ENCODE measurements at places on chromosomes 6 and 20. TPM values are rescaled to one million over a fixed set of nuclear protein-coding genes. Genes with fewer than 3 reads are reported as not detected.

GRCh38 chr6:15575357-15576033, 87.3 kb downstream of the DTNBP1 start:
- no peak for DNase-seq

The TBXT gene
- not detected for total RNA-seq

DNA sequence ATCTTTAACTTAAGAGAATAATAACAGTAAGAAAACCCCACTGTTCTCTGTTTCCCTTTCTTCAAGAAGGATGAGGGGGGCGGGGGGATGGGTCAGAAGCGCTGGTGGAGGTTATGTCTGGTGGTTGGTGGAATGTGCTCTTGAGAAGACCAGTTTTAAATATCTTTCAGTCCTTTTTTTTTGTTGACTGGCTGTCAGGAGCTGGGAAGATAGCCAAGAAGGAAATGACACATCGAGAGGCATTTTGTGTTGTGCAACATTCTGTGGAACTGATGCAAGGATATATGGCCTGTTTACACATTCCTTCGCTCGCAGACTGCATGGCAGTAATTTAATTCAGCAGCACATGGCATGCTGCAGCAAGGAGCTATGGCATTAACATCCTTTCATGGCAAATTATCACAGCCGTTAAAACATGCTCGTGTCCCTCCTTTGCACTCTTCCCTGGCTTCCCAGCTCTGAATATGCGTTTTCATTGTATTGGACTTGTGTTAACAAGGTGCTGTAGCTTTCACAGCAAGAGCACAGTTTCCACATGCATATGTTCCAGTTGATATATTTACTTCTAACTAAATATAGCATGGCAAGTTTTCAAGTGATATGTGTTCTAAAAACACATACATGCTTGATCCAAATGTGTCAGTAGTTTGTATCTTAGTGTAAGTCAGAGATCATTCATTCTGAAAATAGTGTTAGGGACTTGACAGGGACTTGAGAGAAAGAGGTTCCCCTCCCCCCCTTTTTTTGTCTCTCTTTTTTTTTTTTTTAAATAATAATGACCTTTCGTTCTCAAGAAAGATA, 68.2 kb upstream of the SUPT3H start:
- peak; percentile 99 for DNase-seq

The GRIK2 gene
- 8.9 TPM for total RNA-seq

GRCh38 chr20:42041000-42041565, 422.9 kb upstream of the CHD6 start:
- DNase-seq = no peak

- no peak for DNase-seq
Measured at GRCh38 chr6:53746442-53747103, 48.2 kb upstream of the LRRC1 start.

- DNase-seq = no peak
Measured at GRCh38 chr6:165268987-165269386, 40.4 kb downstream of the C6orf118 start.

The ZHX3 gene
- total RNA-seq = 47.2 TPM

The GJA10 gene
- total RNA-seq = not detected

The RBM24 gene
- total RNA-seq = 1.9 TPM

The APOBEC2 gene
- total RNA-seq = 0.16 TPM

GRCh38 chr6:18211338-18211737, 53.0 kb downstream of the DEK start:
- no peak for DNase-seq

GRCh38 chr20:46787991-46788762, 78.7 kb downstream of the SLC2A10 start:
- no peak for DNase-seq

- DNase-seq = no peak
Measured at GRCh38 chr6:137102851-137103492, 58.2 kb upstream of the IL20RA start.

The WFDC9 gene
- total RNA-seq = not detected

DNA sequence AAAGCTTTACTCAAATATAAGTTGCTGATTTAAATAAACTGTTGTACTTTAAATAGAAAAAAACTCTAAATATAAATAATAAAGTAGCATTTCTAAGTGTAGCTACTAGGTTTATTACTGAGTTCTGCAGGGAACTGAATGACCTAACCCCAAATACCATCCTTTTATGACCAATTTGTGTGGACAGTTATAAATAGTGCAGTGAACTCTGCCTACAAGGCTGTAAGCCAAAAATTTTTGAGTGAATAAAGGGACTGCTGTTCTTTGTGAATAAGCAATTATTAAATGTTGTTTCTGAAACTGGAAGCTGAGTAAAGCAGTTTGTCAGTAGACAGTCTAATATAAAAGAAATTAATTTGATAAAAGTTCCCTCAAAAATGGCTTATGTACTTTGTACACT, 90.8 kb upstream of the ELOVL5 start:
- DNase-seq = peak; percentile 68

DNA sequence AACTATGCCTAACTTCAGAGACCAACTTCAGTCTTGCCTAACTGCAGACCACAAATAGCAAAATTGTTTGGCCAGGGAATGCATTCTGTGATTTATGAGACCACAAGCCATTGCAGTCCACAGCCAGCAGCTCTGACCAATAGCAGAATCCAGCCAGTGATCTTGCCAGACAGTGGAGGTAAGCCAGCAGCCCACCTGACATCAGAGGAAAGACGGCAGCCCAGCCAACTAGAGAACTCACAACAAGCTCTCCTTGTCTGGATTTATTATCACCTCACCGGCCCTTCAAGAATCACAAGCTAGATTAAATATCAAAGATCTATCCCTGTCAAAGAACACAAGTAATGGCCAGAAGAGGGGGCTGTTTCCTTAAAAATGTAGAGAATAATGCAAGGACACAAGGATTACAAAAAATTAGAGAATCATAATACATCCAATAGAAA, 66.5 kb upstream of the SLC35F1 start:
- DNase-seq = peak; percentile 36

- DNase-seq = no peak
Measured at GRCh38 chr20:3603108-3603507, 60.1 kb downstream of the GFRA4 start.

GRCh38 chr6:16405375-16405774, 167.0 kb downstream of the GMPR start:
- no peak for DNase-seq

GRCh38 chr6:56399672-56400263, 152.4 kb upstream of the COL21A1 start:
- DNase-seq = no peak

- DNase-seq = no peak
Measured at GRCh38 chr20:37233548-37234253, 27.9 kb downstream of the GHRH start.

The DYNLT1 gene
- 138 TPM for total RNA-seq

DNA sequence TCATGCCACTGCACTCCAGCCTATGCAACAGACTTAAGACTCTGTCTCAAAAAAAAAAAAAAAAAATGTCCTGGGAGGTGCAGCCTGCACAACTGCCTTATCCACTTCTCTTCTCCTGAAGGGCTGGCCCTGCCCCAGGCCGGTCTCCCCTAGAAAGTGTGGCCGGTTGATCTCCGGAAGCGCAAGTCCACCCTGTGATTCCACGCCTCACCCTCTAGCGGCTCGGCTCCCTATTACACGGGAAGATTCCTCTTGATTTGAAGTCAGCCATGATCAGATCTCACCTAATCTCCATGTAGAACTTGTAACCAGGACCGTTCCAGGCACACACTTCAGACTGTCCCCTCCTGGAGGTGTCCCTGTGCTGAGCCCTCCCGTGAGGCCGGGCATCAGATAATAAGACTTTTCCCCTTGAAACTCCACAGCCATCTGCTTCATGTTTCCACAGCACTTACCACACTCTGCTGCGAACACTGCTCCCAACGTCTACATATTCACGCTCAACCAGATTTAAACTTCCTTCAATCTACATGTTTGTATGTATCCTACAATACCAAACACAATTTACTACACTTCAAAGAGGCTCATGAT, 49.3 kb upstream of the RPS6KA2 start:
- DNase-seq = no peak

The C6orf52 gene
- total RNA-seq = not detected

DNA sequence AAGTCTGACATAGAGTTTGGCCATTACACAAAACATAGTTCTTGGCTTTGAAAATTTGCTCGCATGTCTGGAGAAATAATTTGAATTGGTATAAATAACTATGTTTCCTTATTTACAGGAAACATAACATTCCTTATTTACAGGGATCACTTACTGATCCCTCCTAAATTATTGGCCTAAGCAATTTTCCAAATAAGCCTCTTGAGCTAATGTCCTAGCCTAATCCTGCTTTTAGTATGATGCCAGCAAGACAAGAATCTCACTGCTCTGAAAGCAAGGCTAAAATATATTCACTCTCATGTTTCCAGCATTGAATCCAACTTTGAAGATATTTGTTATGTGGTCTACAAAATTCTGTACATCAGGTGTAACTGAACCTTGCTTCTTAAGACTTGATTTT, 4.1 kb upstream of the TBC1D32 start:
- no peak for DNase-seq

GRCh38 chr6:137799950-137800568, 67.0 kb upstream of the TNFAIP3 start:
- peak; percentile 56 for DNase-seq

- no peak for DNase-seq
Measured at GRCh38 chr20:20856306-20856705, 143.9 kb upstream of the RALGAPA2 start.

The SYCP2L gene
- not detected for total RNA-seq

GRCh38 chr20:42098418-42098817, 480.2 kb upstream of the CHD6 start:
- DNase-seq = no peak

The USP49 gene
- total RNA-seq = 2.7 TPM

The LIN28B gene
- not detected for total RNA-seq

DNA sequence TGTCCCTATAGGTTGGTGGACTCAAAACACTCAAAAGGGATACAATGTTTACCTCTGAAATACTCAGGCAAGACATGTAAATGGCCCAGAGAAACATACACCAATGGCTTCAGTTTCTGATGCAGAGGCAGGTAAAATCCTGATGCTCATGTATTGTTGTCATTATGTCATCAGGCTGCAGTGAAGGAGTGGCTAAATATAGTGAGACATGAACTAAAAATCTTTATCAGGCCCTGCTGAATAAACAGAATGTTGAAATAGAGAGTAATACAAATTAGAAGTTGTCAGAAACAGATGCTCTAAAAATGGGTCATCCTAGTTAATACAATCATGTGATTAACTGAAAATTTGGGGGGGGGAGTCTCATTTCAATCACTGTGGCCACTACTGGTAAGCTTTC, 20.4 kb downstream of the PTPRK start:
- no peak for DNase-seq
